ENCODE measurements at places on chromosomes 11 and 22.

- DNase-seq = no peak
Observed at GRCh38 chr11:27933992-27934829, 173.7 kb downstream of the KIF18A start.

- no peak for DNase-seq
Observed at GRCh38 chr11:45208135-45208534, 61.7 kb downstream of the PRDM11 start.

- DNase-seq = no peak
Observed at GRCh38 chr11:103480421-103480820, 371.2 kb downstream of the DYNC2H1 start.

DNA sequence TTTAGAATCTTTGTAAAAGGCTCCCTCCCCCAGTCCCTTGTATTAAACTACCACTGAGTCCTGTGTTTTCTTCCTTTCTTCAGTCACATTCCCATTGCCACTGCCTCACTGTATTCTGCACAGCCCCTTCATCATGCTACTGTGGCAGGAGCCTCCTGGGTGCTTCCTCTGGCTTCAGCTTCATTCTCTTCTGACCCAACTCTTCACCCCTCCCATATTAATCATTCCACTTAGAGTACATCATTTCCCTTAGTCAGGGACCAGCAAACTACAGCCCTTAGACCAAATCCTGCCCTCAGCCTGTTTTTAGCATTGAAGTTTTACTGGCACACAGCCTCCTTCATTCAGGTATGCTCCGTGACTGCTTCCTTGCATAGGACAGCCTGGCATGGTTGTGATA is 127.7 kb upstream of the MTNR1B start:
- DNase-seq = no peak

DNA sequence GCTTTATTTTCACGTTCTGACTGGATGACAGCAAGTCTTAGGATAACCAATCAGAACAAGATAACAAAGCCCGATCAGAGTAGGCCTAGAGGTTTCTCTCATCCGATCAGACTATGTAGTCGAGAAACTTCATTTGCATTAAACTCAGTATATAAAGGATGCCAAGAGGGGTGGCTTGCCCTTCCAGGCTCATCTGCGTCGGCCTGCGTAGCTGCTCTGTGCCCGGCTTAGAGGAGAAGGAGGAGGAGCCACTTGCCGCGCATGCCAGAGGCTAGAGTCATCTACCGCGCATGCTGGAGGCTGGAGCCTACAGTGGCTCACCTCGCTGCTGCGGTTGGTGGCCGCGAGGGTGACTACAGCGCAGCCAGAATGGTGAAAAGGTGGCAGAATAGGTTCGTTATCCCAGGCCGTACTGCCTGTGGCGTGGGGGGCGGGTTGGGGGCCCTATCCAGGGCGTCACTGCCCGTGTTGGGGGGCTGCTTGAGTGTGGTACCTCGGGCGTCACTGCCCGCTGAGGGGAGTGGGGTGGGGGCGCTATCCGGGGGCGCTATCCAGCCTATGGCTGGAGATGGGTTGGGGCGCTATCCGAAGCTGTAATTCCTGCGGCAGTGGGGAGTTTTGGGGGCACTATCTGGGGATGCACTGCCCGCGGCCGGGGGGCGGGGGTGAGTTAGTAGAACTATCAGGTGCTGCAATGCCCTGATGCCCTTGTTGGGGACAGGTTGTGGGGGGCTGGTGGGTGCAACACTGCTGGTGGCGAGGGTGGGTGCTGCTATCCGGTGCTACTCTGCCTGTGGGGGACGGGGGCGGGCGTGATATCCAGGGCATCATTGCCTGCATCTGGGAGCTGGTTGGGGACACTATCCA is at the start of gene RFPL2:
TSS of gene RFPL2 (minus strand) at position 218 of the 867 bp plus-strand sequence. CDS start 2,622 bp downstream, outside the sequence.
- no peak for DNase-seq

- no peak for DNase-seq
Observed at GRCh38 chr11:120102864-120103122, 35.1 kb downstream of the TRIM29 start.

DNA sequence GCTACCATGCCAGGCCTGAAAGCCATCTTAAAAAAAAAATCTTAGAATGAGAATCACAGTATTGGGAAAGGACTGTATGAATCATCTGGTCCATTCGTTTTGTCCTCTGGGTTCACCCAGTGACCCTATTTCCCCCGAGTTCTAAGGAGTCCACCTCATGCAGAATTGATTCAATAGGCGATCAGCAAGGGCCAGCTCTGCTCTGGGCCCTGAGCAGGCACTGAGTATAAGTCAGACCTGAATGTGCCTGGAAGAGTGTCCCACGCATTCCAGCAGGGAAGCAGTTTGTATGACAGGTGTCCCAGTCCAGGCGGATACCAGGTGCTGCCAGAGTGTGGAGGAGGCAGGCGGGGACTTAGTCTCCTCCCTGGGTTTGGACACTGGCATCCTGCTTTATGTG is 883 bp upstream of the HMOX1 start:
- no peak for DNase-seq
